ENCODE measurements at places on chromosomes 4 and X. TPM values are rescaled to one million over a fixed set of nuclear protein-coding genes. Genes with fewer than 3 reads are reported as not detected.

- no peak for DNase-seq
Measured at GRCh38 chrX:6169407-6169806, 59.3 kb downstream of the NLGN4X start.

EMCN gene
- total RNA-seq: not detected

CT45A5 gene
- 0.35 TPM for total RNA-seq

- DNase-seq: no peak
Measured at GRCh38 chrX:151929126-151929525, 16.4 kb downstream of the MAGEA4 start.

- no peak for DNase-seq
Measured at GRCh38 chr4:183223053-183223452, 97.0 kb downstream of the CLDN22 start.

DNA sequence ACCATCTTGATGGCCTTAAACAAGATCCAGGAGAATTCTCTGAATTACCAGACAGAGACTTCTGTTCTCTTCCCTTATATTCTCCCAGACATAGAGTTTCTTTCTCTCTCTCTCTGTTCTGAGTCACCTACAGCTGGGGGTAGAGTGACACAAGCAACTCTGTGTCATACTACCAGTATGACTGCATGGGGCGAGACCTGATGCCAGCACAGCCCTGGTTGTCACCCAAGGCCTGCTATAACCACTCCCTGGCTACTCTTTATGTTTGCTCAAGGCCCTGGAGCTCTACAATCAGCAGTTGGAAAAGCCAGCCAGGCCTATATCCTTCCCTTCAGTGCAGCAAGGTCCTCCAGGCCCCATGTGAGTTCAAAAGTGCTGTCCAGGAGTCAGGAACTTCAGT, 114.2 kb upstream of the TENT5D start:
- DNase-seq: peak; percentile 3

CTAG1B gene
- not detected for total RNA-seq

- no peak for DNase-seq
Measured at GRCh38 chr4:8644966-8645752, 52.6 kb downstream of the CPZ start.

- DNase-seq: no peak
Measured at GRCh38 chrX:138001226-138001625, 435.3 kb downstream of the ZIC3 start.

GRCh38 chr4:78613522-78614321, 62.2 kb downstream of the ANXA3 start:
- no peak for DNase-seq

RPL9 gene
- 2,445 TPM for total RNA-seq

TMEM35A gene
- 0.26 TPM for total RNA-seq

DNA sequence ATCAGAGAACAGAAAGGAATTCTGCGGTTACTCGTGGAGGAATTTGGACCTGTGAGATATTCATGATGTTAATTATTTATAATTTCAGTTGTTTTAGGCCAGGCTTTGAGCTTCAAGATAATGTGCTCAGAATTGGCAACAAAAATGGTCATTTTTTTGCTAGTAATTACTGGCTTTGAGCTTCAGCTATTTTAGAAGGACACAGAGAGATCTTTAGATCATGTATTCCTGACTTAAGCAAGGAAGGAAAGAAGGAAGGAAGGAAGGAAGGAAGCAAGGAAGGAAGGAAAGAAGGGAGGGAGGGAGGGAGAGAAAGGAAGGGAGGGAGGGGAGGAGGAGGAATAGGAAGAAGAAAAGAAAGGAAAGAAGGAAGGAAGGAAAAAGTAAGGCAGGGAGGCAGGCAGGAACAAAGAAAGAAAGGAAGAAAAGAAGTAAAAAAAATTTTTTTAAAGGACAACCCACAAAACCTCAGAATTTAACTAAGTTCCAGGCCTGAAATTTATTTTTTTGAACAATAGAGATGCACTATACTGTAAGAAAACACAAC, 277.9 kb upstream of the KLF3 start:
- DNase-seq: no peak

ASB5 gene
- total RNA-seq: not detected

DNA sequence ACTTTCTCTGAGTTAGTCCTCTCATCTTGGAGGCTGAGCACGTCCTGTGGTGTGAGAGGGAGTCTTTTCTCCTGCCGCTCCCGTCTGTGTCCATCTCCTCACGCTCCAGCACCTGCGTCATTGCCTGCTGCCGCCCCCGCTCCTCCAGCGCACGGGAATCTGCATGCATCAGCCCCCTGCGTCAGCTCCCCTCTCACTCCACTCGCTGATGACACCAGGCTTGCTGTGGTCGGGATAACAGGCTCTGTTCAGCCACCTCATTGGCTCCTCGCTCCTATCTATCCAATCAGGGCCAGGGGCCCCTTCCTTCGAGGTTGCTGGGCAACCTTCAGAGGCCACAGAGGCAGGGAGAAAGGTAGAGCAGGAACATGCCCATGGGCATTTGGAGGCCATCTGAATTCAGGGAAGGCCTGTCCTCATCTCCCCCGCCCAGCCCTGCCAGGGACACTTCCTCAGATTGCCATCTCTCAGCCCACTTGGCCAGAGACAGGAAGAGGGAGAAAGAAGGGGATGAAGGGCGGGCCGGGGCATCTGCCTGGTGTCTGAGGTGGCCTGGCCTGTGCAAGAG, 9.3 kb downstream of the ZNF185 start:
- DNase-seq: no peak

GRCh38 chr4:3725936-3726870, 40.0 kb upstream of the ADRA2C start:
- DNase-seq: no peak

DNA sequence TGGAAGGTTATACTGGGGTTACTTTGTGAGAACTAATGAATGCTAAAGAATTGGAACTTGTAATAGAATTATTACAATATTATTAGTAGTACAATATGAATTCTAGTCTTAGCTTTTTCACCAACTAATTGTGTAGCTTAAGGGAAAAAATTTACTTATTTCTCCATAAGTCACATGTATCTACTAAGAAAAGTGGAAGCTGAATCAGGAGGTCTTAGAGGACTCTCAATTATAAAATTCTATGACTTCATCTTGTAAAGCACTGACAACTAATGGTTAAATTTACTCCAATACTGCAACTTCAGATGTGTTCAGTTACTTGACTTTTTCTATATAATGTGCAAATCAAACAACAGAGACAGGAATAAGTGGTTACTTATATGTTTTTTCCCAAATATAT, 899 bp upstream of the TMPRSS11D start:
- no peak for DNase-seq

- no peak for DNase-seq
Measured at GRCh38 chr4:94214703-94215319, 7.1 kb downstream of the SMARCAD1 start.

GRCh38 chrX:21757960-21758359, at the start of gene SMPX:
TSS of gene SMPX (minus strand) at chrX:21758116. CDS start at chrX:21754290, 3,826 bp downstream.
- DNase-seq: no peak

CAPN6 gene
- total RNA-seq: not detected

GRCh38 chr4:76736414-76736813, 161.5 kb downstream of the SOWAHB start:
- DNase-seq: no peak

GRCh38 chrX:140701480-140701879, 8.1 kb upstream of the LINC00632 start:
- DNase-seq: no peak

- DNase-seq: no peak
Measured at GRCh38 chrX:150768132-150768485, 74.9 kb downstream of the MTMR1 start.

IDH3G gene
- total RNA-seq: 34.0 TPM

GUCY1A1 gene
- 0.28 TPM for total RNA-seq

DNA sequence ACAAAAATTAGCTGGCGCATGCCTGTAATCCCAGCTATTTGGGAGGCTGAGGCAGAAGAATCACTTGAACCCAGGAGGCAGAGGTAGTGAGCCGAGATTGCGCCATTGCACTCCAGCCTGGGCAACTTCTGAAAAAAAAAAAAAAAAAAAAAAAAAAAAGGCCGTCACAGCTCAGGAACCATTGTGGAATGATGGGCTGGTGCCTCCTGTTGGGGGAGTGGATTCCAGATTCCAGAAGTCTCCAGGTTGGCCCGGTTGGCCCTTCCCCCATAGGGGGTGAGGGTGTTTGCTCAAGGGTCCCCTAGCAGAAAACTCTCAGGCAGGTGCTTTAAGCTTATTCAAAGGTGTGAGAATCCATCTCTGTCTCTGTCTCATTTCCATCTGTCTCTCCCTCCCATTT, 11.5 kb downstream of the SH3TC1 start:
- no peak for DNase-seq

- DNase-seq: no peak
Measured at GRCh38 chrX:13661735-13662288, 8.9 kb downstream of the TCEANC start.

- no peak for DNase-seq
Measured at GRCh38 chrX:132033166-132033565, 10.1 kb downstream of the STK26 start.

GRK4 gene
- 3.8 TPM for total RNA-seq

DNA sequence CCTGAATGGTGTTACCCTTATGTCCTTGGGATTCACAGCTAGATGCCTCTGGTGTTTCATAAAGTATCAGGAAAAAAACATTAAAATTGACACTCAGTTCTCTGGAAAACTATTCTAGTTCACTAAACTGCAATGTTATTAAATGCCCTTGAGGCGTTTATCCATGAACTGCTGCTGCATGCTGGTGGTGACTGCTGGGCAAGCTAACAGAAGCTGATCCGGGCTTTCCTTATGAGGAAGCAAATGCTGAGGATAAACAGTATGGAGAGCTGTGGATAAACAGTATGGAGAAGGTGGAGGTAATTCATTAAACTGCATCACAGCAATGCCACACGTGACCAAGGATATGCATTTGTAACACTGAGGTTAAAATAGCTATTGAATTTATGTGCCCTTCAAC, 227.0 kb downstream of the NR3C2 start:
- no peak for DNase-seq

DNA sequence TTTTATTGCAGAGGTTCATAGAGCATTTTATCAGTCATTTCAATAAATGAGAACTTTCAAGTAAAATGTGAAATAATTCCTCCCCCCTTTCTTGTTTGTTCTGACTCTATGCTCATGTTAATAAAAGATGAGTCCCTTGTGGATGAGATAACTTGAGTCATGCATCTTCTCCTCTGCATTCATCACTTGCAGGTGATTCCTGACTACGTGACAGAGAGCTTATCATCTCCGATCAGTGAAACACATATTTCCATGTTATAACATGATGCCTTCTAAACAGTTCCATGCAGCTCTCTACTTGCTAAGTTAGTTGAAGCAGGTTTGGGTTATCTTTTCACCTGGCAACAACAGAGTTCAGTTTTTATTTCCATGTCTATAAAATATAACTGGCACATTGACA, 160.1 kb upstream of the ANKRD50 start:
- DNase-seq: no peak

Measured in activated T-cell treated with anti-CD3 and anti-CD28 coated beads, Interleukin-2, amount 50 U/mL, for 72 hours (primary cell).